ENCODE measurements at places on chromosomes 11 and 22.

GRCh38 chr11:35852056-35852455 lies 91.8 kb upstream of the LDLRAD3 start:
- DNase-seq = no peak

DNA sequence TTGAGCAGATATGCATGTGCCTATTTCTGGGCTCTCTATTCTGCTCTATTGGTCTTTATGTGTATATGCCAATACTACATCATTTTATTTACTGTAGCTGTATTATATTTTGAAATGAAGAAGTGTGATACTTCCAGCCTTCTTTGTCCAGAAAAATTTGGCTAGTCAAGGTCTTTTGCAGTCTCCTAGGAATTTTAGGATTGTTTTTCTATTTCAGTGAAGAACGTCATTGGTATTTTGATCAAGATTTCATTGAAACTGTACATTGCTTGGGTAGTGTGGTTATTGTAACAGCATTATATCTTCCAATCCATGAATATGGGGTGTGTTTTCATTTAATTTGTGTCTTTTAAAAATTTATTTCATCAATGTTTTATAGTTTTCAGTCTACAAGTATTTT lies 400.3 kb downstream of the AASDHPPT start:
- no peak for DNase-seq

DNA sequence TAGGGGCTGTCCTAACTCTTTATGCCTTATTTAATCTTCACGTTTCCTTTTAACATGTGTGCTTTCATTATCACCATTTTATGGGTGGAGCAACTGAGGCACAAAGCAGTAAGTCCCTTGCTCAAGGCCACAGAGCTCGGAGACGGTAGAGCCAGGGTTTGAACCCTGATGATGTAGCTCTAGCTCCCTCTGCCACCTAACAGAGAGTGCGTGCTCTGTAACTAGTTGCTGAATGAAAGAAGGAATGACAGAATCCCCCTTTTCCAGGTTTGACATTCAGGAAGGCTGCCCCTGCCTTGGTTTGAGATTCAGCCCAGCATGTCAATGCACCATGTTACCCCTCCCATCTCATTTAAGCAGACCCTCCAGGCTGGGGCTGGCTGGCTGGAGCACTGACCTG lies 193.3 kb upstream of the NAV2 start:
- no peak for DNase-seq

DNA sequence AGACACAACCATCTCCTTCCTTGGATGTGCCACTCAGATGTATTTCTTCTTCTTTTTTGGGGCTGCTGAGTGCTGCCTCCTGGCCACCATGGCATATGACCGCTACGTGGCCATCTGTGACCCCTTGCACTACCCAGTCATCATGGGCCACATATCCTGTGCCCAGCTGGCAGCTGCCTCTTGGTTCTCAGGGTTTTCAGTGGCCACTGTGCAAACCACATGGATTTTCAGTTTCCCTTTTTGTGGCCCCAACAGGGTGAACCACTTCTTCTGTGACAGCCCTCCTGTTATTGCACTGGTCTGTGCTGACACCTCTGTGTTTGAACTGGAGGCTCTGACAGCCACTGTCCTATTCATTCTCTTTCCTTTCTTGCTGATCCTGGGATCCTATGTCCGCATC lies 489 bp downstream of the OR10A4 start:
- no peak for DNase-seq

DNA sequence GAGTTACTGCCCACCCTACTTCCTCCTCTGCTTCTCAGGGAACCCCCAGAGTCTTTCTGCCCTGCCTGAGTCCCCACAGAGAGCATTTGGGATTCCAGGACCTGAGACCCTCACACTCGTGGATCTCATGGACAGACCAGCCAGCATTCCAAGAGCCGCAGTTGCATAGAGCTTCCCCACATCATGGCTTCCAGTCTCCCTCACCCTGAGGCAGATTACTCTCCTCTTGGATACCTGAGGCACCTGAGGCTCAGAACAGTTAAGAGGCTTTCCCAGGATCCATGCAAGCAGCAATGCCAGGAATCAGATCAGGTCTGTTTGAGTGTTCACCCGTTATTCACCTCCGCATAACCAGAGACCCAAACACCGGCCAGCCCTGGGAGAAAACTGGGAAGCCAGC lies 102.2 kb downstream of the TRIM29 start:
- DNase-seq = no peak

GRCh38 chr11:62508336-62509058 lies 38.1 kb downstream of the AHNAK start:
- no peak for DNase-seq

DNA sequence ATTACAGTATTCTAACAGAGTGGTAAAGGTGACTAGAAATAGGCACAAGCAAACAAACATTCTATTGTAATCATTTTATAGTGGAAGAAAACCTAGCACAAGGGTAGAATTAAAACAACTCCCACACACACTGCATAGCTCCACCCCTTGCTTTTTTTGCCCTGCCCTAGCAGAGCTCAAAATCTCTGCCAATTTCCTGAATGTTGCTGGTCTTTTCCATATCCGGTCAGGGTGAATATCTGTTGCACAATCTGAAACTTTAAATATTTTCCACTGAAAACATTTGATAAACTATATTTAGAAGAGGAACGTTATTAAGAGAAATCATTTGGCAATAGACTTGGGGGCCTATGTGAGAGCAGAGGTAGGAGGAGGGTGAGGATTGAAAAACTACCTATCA lies 2.7 kb downstream of the SPA17 start:
- no peak for DNase-seq

- no peak for DNase-seq
These were observed 478.1 kb upstream of the CHORDC1 start for GRCh38 chr11:90700789-90701439.

DNA sequence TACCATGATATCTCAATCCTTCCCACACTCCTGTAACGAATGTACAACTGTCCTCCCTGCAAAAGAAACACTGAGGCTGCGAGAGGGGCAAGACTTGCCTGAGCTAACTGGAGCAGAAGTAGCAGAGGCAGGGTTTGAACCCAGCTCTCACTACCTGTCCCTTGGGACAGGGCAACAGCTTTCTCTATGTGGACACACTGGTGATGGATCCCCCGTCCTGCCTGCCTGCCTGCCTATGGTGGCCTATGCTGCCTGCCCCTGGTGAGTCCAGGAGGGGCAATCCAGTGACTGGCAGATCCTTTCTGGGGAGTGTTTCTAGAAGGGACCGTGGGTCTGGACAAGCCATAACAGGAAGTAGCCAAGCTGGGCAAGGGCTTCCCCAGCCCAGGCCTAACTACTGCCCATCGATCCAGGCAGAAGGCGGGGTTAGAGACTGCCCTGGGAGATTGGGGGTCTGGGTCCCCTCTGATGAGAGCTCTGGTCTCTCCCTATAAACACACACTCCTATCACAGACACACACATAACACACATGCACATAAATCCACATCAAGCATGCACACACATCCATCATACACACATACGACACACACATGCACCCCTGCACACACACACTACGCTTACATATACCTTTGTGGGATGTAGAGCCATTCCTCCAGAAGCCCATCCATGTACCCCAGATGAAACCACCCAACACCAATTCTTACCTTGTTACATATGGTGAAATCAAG lies 1.1 kb upstream of the EMID1 start:
- DNase-seq = no peak

GRCh38 chr11:32508780-32509179 lies 73.4 kb upstream of the WT1 start:
- no peak for DNase-seq

- DNase-seq = no peak
These were observed 3.5 kb downstream of the KRTAP5-9 start for GRCh38 chr11:71551711-71552110.

All from activated CD4-positive, CD25-positive, alpha-beta regulatory T cell treated with anti-CD3 and anti-CD28 coated beads, Interleukin-2, amount 50 U/mL, for 16 hours (primary cell).